Upper lobe of right lung (tissue), 1 donor: ENCODE measurements at places on chromosomes 1 and 21. TPM values are rescaled to one million over a fixed set of nuclear protein-coding genes. Genes with fewer than 3 reads are reported as not detected.

C4BPA gene
- 175 TPM for total RNA-seq

TPTE gene
- not detected for total RNA-seq

DNA sequence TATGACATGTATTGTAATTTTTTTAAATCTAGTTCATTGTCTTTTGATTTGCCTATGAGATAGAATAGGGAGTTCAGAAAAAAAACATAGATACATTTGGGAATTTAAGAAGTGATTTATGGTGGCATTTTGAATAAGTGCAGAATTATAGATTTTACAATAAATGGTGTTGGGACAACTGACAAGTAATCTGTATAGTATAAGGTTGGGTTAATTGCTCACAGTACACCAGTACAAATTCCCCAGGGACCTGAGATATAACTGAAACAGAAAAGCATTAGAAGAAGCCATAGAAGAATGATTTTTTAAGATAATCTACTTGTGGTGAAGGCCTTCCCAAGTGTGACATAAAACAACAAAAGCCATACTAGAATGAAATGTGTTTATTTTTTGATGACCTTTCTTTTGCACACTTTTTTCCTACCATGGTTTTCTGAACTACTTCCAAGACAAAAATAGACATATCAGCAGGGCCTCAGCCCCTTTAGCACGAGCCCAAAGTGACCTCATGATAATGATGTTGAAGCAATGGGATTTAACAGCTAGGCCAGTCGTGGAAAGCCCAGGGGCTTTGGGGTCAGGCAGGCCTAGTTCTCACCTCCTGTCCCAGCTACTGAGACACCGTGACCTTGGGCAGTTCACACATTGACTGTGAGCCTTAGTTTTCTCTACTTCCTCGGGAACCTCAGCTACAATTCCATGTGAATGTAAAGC lies 87.4 kb downstream of the GREM2 start:
- no peaks in the 10 kb centered on the region for H3K27me3 ChIP-seq
- no peaks in the 10 kb centered on the region for H3K4me1 ChIP-seq
- H3K27ac ChIP-seq = no peak overlapping the region
- DNase-seq = no peak
- no peak overlapping the region for H3K4me3 ChIP-seq

NGF gene
- 1.0 TPM for total RNA-seq

DNA sequence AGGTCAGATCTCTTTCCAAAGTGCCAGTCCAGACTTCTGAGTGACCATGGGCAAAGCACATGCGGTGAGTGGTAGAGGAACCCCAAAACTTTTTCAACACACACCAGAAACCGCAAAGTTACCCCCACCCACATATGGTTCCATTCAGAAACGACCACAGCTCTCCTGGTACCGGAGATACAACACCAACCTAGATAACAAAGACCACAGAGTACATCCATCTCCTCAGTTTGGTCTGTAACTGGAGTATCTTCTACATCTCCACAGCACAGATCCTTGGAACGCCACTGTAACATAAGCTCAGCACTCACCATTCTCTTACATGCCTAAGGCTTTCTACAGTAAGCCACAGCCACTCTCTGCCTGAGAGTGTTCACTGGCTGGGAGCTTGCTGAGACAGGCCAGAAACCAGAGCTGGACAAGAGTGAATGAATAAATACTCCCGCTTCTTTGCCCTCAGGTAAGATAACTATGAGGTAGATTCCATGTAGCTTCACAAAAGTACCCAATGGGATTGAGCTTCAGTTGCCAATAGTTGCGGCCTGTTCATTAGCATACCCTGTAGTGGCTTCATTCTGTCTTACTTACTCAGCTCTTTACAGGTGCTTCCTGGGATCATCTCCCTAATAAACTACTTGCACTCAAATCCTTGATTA lies 81.8 kb downstream of the SMYD3 start:
- no peaks in the 10 kb centered on the region for H3K36me3 ChIP-seq
- no peaks in the 10 kb centered on the region for H3K27me3 ChIP-seq
- no peak for DNase-seq

DNA sequence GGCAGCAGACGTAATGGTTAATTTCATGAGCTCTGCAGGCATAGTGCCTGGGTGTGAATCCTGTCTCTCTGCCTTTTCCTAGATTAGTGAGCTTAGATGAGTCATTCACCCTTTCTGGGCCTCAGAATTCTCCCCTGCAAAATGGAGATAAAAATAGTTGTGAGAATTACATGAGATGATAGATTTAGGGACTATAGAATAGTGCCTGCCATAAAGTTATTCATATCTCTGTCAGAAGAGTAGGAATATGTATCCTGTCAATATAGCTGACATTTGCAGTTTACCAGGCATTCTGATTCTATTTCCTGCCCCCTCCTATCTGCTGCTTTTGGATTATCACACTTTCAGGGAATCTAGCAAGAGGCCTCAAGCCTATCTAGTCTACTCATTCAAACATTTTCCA lies 112.0 kb downstream of the PDE4B start:
- H3K4me1 ChIP-seq = no peaks in the 10 kb centered on the region
- no peak overlapping the region for H3K27ac ChIP-seq
- no peak for DNase-seq
- H3K27me3 ChIP-seq = no peaks in the 10 kb centered on the region
- H3K4me3 ChIP-seq = no peak overlapping the region

DNA sequence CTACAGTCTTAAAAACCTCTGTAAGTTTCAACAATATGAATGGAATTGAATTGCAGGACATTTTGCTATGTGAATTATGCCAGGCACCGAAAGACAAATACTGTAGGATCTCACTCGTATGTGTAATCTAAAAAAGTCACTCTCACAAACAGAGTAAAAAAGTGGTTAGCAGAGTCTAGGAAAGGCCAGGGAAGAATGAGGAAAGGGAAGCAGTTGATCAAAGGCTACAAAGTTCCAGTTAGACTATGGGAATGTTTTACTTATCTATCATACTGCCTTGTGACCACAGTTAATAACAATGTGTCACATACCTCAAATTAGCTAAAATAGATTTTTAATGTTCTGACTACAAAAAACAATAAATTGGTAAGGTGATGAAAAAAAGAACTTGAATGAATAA lies 565.4 kb upstream of the BRINP3 start:
- no peaks in the 10 kb centered on the region for H3K4me1 ChIP-seq
- no peak for DNase-seq
- H3K36me3 ChIP-seq = no peaks in the 10 kb centered on the region
- no peak overlapping the region for H3K4me3 ChIP-seq

DNA sequence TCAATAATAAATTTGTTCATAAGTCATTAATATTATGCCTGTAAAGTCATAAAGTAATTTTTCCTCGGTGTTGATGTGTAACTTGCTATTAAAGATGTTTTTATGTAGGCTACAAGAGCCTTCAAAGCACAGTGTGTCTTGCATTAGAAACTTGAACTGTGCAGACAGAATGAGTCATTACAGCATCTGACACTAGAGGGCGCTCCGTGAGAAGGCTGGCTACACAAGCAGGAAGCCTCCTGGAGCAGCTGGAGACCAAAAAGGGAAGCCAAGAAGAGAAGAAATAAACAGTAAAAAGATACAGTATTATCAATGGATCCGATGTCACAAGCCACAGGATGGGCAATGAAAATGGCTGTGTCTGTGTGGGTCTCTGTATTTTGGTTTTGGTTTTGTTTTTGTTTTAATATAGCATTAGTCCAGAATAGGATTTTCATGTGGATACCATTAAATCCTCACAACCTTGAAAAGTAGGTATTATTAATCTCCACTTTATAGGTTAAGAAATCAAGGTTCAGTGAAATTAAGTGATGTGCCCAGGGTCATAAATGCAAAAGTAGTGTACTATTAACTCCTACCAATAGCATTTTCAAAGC lies 16.1 kb upstream of the LRRC8D start:
- no peaks in the 10 kb centered on the region for H3K36me3 ChIP-seq
- H3K27ac ChIP-seq = no peak overlapping the region
- no peaks in the 10 kb centered on the region for H3K4me1 ChIP-seq
- no peak overlapping the region for H3K4me3 ChIP-seq

ANKRD35 gene
- total RNA-seq = 1.6 TPM

LMX1A gene
- total RNA-seq = not detected

LCE7A gene
- total RNA-seq = not detected

GRCh38 chr21:41302976-41303375 lies 13.6 kb upstream of the FAM3B start:
- H3K4me1 ChIP-seq = no peaks in the 10 kb centered on the region
- DNase-seq = no peak
- no peak overlapping the region for H3K27ac ChIP-seq
- H3K4me3 ChIP-seq = no peak overlapping the region

- H3K4me3 ChIP-seq = no peak overlapping the region
- H3K4me1 ChIP-seq = no peaks in the 10 kb centered on the region
- no peak for DNase-seq
- no peak overlapping the region for H3K27ac ChIP-seq
Observed at GRCh38 chr1:99621340-99621901, 24.5 kb upstream of the PALMD start.

DNA sequence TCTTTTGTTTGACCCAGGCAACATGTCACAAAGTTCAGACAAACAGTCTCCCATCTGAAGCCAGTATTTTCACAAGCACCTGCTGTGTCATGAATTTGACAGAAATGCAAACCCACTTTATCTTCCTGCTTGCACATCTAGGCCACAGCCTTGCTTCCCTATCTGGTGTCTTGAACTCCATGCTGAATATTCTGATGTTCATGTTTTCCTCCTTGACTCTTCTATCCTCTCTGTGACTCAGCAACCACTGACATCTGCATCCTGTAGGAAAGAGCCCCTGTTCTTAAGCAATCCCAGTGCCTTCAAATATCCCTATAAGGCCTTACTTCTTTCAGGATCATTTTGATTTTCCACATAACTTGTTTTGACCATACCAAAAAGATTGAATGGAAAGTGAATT lies 6.5 kb downstream of the CD55 start:
- H3K36me3 ChIP-seq = peaks cover 89% of the 10 kb centered on the region
- H3K27me3 ChIP-seq = no peaks in the 10 kb centered on the region
- no peak for DNase-seq
- H3K4me1 ChIP-seq = no peaks in the 10 kb centered on the region

- H3K4me3 ChIP-seq = no peak overlapping the region
- H3K27ac ChIP-seq = no peak overlapping the region
- peaks cover 10% of the 10 kb centered on the region for H3K4me1 ChIP-seq
- no peak for DNase-seq
- H3K27me3 ChIP-seq = no peaks in the 10 kb centered on the region
Observed at GRCh38 chr21:37206496-37206895, 60.6 kb downstream of the VPS26C start.

- H3K4me3 ChIP-seq = no peak overlapping the region
- H3K27me3 ChIP-seq = no peaks in the 10 kb centered on the region
- no peaks in the 10 kb centered on the region for H3K36me3 ChIP-seq
- no peak overlapping the region for H3K27ac ChIP-seq
Observed at GRCh38 chr1:160179336-160179735, 11.0 kb upstream of the CASQ1 start.

- no peaks in the 10 kb centered on the region for H3K27me3 ChIP-seq
- no peak overlapping the region for H3K4me3 ChIP-seq
- H3K27ac ChIP-seq = no peak overlapping the region
- peaks cover 13% of the 10 kb centered on the region for H3K4me1 ChIP-seq
- peak; percentile 74 for DNase-seq
Observed at GRCh38 chr1:30085811-30086770, 637.3 kb downstream of the MATN1 start.

- peak within 1 kb of the TSS; percentile 72 for H3K4me3 ChIP-seq
- no peaks in the 10 kb centered on the region for H3K27me3 ChIP-seq
- H3K4me1 ChIP-seq = peaks cover 73% of the 10 kb centered on the region
Observed at GRCh38 chr1:151006327-151007052, at the start of gene MINDY1. TSS of gene MINDY1 (minus strand) at chr1:151006902. CDS start at chr1:151002617, 4,285 bp downstream.

SPTA1 gene
- total RNA-seq = not detected

- H3K36me3 ChIP-seq = peaks cover 96% of the 10 kb centered on the region
- H3K4me3 ChIP-seq = no peak overlapping the region
- H3K4me1 ChIP-seq = no peaks in the 10 kb centered on the region
- DNase-seq = no peak
- H3K27ac ChIP-seq = no peak overlapping the region
Observed at GRCh38 chr21:46350571-46350970, 26.6 kb downstream of the PCNT start.

DNA sequence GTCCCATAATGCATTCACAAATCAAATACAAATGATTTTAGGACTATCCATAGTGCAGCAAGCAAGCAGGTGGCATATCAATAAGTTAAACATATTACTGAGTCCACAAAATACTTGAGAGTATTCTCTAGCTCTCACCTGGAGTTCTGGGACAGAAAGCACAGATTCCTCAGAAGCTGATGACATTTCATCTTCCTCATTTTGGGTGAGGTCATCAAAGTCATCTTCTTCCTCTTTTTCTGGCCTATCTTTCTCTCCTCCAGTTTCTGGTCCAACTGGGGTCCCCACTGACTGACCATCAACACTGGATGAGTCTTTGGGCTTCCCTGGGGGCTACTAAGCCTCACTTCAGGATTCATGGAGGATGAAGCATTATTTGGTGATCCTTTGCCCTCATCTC lies 38.9 kb downstream of the YY1AP1 start:
- peaks cover 10% of the 10 kb centered on the region for H3K4me1 ChIP-seq
- no peak overlapping the region for H3K4me3 ChIP-seq

- no peak overlapping the region for H3K4me3 ChIP-seq
- no peaks in the 10 kb centered on the region for H3K27me3 ChIP-seq
- H3K36me3 ChIP-seq = no peaks in the 10 kb centered on the region
- DNase-seq = no peak
- no peaks in the 10 kb centered on the region for H3K4me1 ChIP-seq
Observed at GRCh38 chr1:216653001-216653400, 70.2 kb downstream of the ESRRG start.

DNA sequence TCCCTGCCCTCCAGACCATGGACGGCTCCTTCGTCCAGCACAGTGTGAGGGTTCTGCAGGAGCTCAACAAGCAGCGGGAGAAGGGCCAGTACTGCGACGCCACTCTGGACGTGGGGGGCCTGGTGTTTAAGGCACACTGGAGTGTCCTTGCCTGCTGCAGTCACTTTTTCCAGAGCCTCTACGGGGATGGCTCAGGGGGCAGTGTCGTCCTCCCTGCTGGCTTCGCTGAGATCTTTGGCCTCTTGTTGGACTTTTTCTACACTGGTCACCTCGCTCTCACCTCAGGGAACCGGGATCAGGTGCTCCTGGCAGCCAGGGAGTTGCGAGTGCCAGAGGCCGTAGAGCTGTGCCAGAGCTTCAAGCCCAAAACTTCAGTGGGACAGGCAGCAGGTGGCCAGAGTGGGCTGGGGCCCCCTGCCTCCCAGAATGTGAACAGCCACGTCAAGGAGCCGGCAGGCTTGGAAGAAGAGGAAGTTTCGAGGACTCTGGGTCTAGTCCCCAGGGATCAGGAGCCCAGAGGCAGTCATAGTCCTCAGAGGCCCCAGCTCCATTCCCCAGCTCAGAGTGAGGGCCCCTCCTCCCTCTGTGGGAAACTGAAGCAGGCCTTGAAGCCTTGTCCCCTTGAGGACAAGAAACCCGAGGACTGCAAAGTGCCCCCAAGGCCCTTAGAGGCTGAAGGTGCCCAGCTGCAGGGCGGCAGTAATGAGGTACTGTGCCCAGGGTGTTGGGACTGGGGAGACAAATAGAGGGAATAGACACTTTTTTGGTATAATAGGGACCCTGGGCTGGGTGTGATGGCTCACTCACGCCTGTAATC lies 1.0 kb downstream of the ZBTB48 start:
- DNase-seq = peak; percentile 69
- peak overlapping the region; percentile 92 for H3K4me3 ChIP-seq
- H3K27ac ChIP-seq = peak overlapping the region; percentile 97
- peaks cover 30% of the 10 kb centered on the region for H3K4me1 ChIP-seq

GRCh38 chr1:26697978-26698849 lies 2.4 kb downstream of the ARID1A start:
- H3K27me3 ChIP-seq = no peaks in the 10 kb centered on the region
- no peaks in the 10 kb centered on the region for H3K36me3 ChIP-seq
- H3K4me3 ChIP-seq = peak overlapping the region; percentile 83
- peak; percentile 73 for DNase-seq
- H3K27ac ChIP-seq = peak overlapping the region; percentile 91

GRCh38 chr1:156508205-156508954 lies 7.8 kb upstream of the MEF2D start:
- no peak overlapping the region for H3K4me3 ChIP-seq
- H3K27ac ChIP-seq = peak overlapping the region; percentile 80
- H3K36me3 ChIP-seq = no peaks in the 10 kb centered on the region
- H3K4me1 ChIP-seq = peaks cover 60% of the 10 kb centered on the region
- no peaks in the 10 kb centered on the region for H3K27me3 ChIP-seq
- peak; percentile 85 for DNase-seq
